ENCODE measurements at places on chromosomes 2 and 18. TPM values are rescaled to one million over a fixed set of nuclear protein-coding genes. Genes with fewer than 3 reads are reported as not detected.

Gene UGT1A3
- not detected for total RNA-seq

Gene ACP1
- total RNA-seq: 176 TPM

Gene C2orf15
- total RNA-seq: 0.58 TPM

Gene AOX1
- 5.4 TPM for total RNA-seq

Gene NEU2
- not detected for total RNA-seq

Gene CACNB4
- 0.19 TPM for total RNA-seq

Gene UCN
- total RNA-seq: 1.7 TPM

Gene ANO7
- total RNA-seq: 2.1 TPM

Gene TXNDC2
- total RNA-seq: 0.17 TPM

Gene TMEM18
- total RNA-seq: 37.6 TPM

Gene MAB21L4
- total RNA-seq: 0.29 TPM

Gene GKN1
- 0.24 TPM for total RNA-seq

Gene SERPINB4
- total RNA-seq: 0.14 TPM

Gene SLC9A2
- 3.3 TPM for total RNA-seq

Gene CCDC141
- not detected for total RNA-seq

Gene KCNIP3
- 2.3 TPM for total RNA-seq

Gene GALNT5
- total RNA-seq: 2.4 TPM

Gene CCDC68
- total RNA-seq: 5.8 TPM

Gene MYOM1
- total RNA-seq: 0.13 TPM

Gene CD8B
- total RNA-seq: not detected

Gene ELOA2
- not detected for total RNA-seq

Gene CELF4
- total RNA-seq: not detected

Gene ETAA1
- total RNA-seq: 10.4 TPM

Gene GPR35
- total RNA-seq: 0.83 TPM

Gene FTCDNL1
- total RNA-seq: 3.2 TPM

Gene PLGLB1
- 0.66 TPM for total RNA-seq

Gene TUBA3E
- total RNA-seq: 6.3 TPM

Data from A549 treated with dexamethasone at 1 μM for 4 hours (cell line).